ENCODE measurements at places on chromosomes 7 and 10. TPM values are rescaled to one million over a fixed set of nuclear protein-coding genes. Genes with fewer than 3 reads are reported as not detected.

GATA3 gene
- total RNA-seq: 0.34 TPM

HOXA9 gene
- total RNA-seq: not detected

PRKG1 gene
- 13.7 TPM for total RNA-seq

DPP6 gene
- total RNA-seq: not detected

REEP3 gene
- 63.5 TPM for total RNA-seq

SRGN gene
- total RNA-seq: 245 TPM

FFAR4 gene
- total RNA-seq: not detected

BAG3 gene
- 50.5 TPM for total RNA-seq

FAM200A gene
- total RNA-seq: 3.6 TPM

HYAL4 gene
- not detected for total RNA-seq

ZNF655 gene
- 36.0 TPM for total RNA-seq

RBM28 gene
- total RNA-seq: 10.9 TPM

TMEM270 gene
- not detected for total RNA-seq

TMEM225B gene
- total RNA-seq: 0.87 TPM

AOAH gene
- total RNA-seq: not detected

CACNB2 gene
- 0.15 TPM for total RNA-seq

SYT15B gene
- not detected for total RNA-seq

RADIL gene
- total RNA-seq: 0.19 TPM

BEND7 gene
- 0.64 TPM for total RNA-seq
